SHP77 (cell line): ENCODE measurements at places on chromosomes 5 and 9.
A peak's percentile ranks its signal among the peaks of the same experiment; 100 is the strongest.

DNA sequence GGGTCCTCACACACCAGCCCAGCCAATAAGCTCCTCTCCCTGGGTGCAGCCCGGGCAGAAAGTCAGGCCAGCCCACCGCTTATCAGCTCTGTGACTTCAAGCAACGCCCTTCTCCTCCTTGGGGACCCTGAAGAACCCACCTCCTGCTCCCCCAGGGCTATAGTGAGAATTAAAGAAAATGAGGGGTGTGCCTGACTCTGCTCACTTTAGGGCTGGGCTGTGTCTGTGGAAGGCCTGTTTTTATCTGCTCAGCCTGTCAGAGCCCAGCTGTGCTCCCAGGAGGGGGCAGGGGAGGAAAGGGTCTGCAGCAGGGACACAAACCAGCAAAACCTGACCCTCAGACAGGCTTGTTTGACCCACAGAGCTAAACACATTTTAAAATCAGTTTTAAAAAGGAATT is 3.9 kb downstream of the GPRIN1 start:
- no peak for DNase-seq

DNA sequence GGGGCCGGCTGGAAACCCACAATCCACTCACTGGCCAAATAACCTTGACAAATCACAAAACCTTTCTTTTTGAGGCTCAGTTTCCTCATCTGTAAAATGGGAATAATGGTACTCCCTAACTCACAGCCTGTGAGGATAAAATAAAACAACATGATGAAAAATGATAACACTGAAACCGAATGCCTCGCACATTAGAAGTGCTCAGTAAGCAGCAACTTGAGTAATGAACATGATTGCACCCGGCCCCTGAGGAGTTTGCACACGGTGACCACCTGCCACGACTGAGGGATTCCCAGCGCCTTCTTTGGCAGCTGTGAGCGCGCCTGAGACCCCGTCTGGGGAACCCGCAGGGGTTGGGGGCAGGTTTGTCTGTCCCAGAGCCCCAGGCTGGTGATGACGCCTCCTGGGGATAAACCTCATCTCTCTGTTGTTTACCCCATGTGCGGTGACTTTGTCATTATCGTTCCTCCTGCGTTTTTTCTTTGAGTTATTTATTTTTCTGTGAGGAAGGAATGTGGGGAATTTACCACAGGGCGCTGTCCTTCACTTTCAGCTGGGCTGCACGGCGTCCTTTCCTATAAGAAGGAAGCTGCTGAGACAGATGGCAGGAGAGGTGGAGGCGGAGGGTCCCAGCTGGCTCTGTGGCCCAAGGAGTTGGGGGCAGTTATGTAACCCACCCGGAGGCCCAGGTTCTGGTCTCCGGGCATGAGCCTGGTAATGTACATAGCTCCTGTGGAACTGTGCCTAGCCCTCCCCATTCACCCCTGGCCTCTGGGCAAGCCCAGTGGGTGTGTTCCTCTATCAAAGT is 3.0 kb upstream of the SYNPO start:
- DNase-seq, result no peak

DNA sequence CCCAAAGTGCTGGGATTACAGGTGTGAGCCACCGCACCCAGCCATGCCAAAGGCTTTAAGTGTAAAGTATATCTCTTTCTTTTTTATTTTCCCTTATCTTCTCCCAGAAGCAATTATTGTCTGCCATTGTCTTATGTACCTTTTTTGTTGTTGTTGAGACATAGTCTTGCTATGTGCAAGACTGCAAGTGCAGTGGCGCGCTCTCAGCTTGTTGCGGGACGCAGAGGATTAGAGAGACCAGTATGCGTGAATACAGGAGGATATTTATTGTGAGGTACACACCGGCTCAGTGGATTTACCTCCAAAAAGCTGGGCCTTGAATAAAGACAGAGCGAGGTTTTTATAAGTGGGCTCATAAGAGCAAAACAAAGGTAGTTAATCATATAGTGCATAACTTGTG is 11.8 kb downstream of the TMEM38B start:
- no peak for DNase-seq

- DNase-seq, result no peak
These were observed 21.6 kb downstream of the NCS1 start for GRCh38 chr9:130193531-130194377.

DNA sequence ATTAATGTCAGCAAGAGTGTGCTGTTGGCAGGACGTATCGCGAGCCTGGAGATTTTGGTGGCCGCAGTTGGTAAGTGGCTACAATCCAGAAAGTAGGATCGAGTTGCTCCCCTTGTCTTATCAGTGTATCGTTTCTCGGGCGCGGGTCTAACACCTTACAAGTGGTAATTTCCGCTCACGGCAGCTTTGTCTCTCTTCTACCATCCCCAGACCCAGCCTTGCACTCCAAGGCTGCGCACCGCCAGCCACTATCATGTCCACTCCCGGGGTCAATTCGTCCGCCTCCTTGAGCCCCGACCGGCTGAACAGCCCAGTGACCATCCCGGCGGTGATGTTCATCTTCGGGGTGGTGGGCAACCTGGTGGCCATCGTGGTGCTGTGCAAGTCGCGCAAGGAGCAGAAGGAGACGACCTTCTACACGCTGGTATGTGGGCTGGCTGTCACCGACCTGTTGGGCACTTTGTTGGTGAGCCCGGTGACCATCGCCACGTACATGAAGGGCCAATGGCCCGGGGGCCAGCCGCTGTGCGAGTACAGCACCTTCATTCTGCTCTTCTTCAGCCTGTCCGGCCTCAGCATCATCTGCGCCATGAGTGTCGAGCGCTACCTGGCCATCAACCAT is 1.1 kb downstream of the PTGER4 start:
- no peak for DNase-seq

- DNase-seq, result peak; percentile 23
These were observed 96.5 kb upstream of the ERCC6L2 start for GRCh38 chr9:95778957-95779356.

GRCh38 chr9:134484479-134484878 is 157.1 kb upstream of the COL5A1 start:
- no peak for DNase-seq

DNA sequence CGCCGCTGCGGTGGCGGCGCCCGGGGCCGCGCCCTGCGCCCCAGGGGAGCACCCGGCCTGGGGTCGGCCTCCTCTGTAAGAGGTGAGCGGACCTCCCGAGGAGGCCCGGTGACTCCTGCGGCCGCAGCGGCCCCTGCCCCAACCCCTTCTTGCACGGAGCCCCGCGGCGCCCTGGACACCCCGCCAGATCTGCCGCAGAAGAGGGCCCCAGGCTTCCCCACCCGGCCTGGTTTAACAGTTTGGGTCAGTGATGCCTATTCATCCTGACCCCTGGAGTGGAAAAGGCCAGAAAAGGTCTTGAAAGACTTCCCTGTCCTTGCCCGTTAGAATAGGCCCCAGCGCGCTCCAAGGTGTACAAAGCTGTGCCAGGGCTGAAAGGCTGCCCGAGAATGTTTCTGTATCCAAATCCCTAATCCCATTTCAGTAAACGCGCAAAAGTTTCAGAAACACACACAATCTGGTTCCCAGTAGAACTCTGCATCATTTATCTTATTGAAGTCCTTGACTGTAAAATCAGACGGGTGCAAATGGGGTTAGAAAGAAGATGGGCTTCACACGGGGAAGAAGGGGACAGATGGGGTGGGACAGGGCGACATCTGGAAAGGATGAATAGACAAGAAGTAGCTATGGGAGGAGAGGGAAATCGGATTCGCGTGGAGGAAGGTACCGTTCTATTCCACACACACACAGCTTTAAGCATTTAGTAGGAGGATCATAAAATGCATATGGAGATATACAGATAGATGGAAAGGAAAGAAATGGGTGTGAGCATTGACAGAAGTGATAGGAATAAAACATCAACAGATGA is 1.1 kb upstream of the SSBP2 start:
- DNase-seq, result peak; percentile 29

DNA sequence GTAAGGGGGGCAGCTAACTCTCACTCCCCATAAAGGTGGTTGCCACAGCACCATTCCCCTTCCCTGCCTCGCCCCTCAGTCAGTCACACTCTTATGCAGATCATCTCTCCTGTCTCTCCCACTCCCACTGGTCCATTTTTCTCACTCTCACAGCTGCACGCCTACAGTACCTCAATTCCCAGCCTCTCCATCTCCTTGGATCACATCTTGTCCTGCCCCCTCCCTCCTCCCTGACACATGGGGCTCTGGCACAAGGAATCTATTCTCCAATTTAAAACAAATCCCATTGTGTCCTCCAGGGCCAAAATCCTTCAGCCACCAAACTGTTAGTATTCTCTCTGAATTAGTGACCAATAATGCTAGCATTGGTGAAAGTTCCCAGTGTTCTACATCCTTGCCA is 114.4 kb downstream of the AUH start:
- DNase-seq, result no peak

GRCh38 chr5:52985306-52985705 is 3.8 kb upstream of the ITGA2 start:
- no peak for DNase-seq

GRCh38 chr5:52692606-52693005 is 95.1 kb upstream of the ITGA1 start:
- no peak for DNase-seq

DNA sequence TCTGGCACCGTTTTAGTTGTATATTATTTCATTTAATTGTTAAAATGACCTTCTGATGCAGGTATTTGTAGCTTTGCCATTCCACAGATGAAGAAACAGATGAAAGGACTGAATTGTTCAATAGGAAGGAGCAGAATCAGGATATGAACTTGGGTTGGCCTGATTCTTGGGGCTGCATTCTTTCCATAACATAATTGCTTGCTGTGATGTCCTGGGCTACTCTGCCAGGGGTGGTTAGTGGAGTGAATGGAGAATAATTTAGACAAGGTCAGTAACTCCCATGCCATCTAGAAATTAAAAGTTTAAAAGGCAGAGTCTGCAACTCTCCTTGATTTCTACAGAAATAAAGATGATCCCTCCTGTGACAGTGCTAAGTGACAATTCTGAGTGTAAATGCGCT is 15.9 kb downstream of the TLR4 start:
- DNase-seq, result no peak

DNA sequence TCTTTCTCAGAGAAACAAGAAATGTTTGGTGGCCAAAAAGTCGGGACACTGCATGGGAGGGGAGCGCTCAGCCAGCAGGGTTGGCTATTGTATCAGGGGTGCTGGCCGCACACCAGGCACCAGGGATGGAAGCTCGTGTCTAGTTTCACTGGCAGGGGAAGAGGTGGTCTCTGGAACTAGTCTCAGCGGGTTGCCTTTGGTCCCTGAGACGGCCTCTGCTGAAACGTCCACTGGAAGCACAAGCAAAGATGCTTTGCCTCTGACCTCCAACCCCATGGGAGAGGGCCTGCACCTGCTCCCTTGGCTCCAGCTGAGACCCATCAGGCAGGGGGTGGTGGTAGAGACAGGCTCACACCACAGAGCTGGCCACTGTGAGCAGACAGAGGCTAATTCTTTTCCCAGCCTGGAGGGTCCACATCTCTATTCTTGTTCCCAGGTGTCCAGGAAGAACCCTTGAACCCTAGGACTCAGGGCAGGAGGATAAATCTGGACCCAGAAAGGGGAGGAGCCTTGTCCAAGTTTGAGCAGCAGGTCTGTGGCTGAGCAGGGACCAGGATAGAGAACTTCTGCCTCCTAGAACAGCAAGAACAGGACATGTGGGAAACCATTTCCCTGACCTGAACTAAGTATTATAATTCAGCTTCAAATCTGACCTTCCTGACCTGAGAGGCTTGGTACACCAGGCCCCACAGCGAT is 102.6 kb downstream of the RGS3 start:
- DNase-seq, result no peak

DNA sequence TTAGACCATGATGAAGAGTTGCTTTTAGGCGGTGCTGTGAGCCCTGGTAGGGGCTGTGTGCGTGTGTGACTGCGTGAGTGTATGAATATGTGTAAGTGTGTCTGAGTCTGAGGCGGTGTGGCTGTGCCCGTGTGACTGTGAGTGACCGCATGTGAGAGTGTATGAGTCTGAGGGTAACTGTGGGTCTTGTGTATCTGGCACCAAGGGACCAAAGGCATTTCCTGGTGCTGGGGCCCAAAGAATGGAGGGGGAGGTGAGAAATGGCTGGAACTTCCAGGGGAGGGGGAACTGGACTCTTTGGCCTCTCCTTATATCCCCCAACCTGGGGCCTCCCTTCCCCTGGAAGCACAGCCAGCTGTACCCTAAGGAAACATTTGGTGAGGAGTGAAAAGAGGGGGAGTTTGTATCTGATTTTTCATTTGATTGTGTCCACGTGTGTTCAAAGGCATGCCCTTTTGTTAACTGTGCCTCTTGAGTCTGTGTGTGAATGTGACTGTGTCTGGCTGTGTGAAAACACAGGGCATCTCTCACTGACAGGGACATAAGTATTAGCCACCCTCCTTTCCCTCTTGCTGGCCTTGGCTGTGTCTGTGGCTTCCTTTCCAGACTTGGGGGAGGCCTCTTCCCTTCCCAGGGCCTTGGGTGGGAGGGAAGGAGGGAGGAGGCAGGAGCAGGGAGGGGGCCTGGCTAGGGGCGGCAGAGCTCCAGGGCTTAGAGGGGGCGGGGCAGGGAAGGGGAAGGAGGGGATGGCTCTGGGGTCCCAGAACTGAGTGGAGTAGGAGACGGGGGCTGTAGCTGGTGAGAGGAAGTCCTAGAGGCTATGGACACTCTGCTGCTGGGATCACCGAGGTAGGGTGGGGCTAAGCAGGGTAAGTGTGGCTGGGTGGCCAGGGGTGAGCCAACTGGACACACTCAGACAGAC is 1.4 kb downstream of the IL11RA start:
- DNase-seq, result no peak

- DNase-seq, result no peak
These were observed 7.8 kb upstream of the TNFAIP8 start for GRCh38 chr5:119347991-119348390.

GRCh38 chr9:100670719-100671118 is 92.8 kb downstream of the CAVIN4 start:
- no peak for DNase-seq

DNA sequence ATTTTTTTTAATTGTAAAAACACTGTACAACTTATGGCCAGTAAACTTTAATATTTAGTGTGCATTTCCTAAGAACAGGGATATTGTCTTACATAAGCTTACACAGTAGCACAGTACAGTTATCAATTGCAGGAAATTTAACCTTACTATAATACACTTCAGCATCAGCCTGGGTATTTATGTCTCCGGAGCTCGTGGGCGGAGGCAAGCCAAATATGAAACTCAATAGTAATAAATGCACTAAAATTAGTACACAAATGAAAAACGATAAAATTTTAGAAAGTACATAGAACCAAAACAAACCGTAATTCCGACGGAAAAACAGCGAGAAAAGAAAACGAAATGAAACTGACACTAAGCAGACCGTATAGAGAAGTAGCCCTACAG is 91.2 kb downstream of the ANXA2R start:
- DNase-seq, result no peak

DNA sequence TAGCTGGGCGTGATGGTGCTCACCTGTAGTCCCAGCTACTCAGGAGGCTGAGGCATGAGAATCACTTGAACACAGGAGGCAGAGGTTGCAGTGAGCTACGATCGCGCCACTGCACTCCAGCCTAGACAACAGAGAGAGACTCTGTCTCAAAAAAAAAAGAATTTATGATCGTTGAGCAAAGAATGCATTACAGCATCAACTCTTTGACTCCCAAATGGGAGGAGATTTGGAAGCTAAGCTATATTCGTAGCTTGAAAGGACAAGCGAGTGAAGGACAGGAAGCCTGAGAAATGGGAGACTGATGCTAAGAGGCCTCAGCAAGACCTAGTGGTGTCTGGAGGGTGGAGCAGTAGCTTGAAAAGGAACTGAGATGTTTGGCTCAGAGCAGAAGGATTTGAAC is 10.3 kb upstream of the CCIN start:
- DNase-seq, result no peak
